ENCODE measurements at places on chromosomes 4 and X.

- DNase-seq, result no peak
Measured at GRCh38 chrX:65741823-65742222, 74.4 kb downstream of the MSN start.

GRCh38 chrX:123392921-123393320 lies 208.8 kb downstream of the GRIA3 start:
- DNase-seq, result no peak

DNA sequence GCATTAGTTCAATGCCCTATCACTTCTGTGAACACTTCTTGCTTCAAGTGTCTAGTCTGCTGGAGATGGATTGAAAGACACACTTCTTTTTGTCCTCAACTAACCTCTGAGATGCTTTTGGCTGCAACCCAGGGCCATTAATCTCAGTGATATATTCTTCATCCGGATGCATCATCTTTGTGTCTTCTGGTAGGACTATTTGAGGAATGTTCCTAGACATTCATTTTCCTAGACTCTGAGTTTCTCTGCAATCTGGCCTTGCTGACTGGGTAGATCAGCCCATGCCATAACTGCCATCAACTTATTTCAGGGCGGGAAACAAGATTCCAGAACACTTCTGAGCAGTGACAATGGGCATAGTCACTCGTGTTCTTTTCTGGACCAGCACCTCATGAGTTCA lies 329.4 kb downstream of the PDGFC start:
- no peak for DNase-seq

GRCh38 chr4:94933799-94934198 lies 176.0 kb downstream of the BMPR1B start:
- no peak for DNase-seq

GRCh38 chrX:16953606-16954211 lies 7.3 kb downstream of the REPS2 start:
- no peak for DNase-seq

DNA sequence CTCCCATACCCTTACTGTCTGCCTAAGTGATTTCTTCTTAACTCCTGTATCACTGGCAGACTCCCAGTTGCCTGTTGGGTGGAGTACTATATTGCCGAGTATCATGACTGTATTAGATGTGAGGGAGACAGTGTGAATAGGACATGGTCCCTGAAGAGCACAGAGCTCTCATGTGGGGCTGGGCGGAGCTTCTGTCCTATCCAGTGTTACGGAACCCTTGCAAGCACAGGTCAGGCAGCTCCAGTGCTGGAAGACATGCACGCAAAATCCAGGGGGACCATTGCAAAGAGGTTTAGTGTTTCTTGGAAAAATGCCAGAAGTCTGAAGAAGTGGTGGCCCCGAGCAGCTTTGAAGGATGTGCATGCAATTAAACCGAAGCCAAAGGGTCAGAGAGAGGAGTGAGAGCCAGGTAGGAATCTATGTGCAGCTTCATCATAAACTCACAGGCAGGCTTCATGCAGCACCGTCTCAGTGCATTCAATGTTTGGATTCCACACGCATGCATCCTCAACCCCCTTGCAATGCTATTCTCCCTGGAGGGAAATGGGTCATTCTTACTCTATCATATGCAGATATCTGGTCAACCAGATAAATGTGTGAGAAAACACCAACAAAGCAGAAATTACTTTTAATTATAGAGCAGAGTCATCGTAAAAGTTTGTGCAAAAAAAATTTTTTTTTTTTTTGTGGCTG lies 49.7 kb upstream of the DHRSX start:
- DNase-seq, result no peak

GRCh38 chr4:22430626-22431025 lies 85.2 kb downstream of the ADGRA3 start:
- DNase-seq, result no peak

- no peak for DNase-seq
Measured at GRCh38 chr4:148618856-148619255, 176.6 kb upstream of the NR3C2 start.

GRCh38 chr4:48290146-48290772 lies 20.6 kb upstream of the TEC start:
- no peak for DNase-seq

DNA sequence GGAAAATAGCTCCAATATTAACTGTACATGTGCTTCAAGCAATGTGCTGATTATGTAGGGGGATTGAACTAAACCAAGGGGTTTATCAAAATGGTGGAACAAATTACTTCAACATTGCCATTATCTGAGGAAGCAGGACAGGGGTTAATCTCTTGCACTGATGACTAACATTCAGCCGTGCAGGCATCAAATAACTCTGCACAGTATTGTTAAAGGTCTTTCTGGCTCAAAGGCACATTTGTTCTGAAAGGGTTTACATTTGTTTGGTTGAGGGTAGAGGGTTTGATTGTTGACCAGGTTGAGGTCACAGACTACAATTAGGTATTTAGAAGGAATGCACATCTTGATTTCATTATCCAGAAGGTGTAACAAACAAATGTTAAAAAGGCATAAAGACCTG lies 32.2 kb upstream of the CCSER1 start:
- no peak for DNase-seq

DNA sequence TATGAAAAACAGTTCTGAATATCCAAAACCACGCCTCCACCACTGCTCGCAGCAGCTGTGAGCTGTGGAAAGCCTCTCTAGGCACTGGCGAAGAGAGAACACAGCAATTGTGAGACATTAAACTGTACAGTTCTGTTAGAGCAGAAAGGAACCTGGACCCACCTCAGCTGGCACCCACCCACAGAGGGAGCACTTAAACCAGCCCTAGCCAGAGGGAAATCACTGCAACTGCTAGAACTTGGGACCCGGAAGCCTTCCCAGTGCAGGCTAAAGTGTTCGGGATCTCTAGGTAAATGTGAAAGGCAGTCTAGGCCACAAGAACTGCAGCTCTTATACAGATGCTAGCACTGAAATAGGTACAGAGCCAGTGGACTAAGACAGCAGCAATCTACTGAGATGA lies 308.8 kb downstream of the PRR32 start:
- no peak for DNase-seq

DNA sequence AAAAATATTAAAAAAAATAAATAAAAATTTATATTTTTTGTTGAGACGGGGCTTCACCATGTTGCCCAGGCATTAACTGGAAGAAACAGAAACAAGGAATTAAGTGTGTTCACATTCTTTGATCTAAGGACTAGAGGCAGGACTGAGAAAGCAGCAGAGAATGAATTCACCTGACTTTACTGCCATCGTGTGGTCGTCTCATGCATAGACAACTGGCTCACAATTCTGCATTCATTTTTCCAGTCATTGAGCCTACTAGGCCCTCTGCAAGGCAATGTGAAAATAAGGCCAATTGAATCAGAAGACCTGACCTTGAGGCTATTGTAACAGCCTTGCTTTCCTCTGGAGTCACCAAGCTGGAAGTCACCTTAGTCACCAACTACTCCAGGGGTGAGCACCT lies 37.4 kb downstream of the LHFPL1 start:
- no peak for DNase-seq

- no peak for DNase-seq
Measured at GRCh38 chrX:69504626-69505612, 793 bp downstream of the NALF2 start.

- DNase-seq, result no peak
Measured at GRCh38 chr4:155952501-155952901, 1.2 kb downstream of the CTSO start.

DNA sequence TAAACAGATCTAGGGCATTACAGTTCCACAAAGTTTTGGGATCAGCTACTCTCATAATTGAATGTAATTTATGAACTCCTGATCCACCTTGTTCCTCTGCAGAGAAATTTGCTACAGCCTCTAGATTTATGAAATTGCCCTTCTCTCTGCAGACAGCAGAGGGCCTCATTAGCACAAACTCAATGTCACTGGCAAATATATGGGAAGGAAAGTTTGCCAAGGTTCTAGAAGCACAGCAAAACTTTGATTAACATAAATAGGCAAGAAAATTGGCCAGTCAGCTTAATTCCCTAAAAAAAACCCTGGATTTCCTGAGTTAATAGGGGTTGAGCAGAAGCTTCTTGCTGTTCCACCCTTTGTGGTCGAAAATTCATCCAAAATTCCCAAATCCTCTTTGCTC lies 31.5 kb downstream of the PRPS1 start:
- DNase-seq, result no peak

GRCh38 chr4:173433447-173433846 lies 34.5 kb upstream of the SCRG1 start:
- no peak for DNase-seq

DNA sequence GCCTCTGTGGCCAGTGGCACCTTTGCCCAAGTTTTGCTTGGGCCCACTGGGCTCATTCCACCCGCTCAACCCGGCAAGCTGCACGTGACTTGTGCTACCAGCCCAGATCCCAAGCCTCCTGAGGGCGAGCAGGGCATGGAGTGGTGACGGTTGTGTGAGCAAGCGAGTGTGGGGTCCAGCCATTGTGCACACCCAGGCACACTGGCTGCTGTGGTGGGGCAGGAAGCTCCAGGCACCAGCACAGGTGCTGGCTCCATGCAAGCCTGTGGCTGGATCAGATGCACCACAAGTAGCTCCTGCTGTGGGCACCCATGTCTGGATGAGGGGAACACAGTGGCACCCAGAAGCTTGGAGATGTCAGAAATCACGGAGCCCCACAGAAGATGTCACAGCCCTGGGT lies 557.0 kb upstream of the GNPDA2 start:
- no peak for DNase-seq

- DNase-seq, result no peak
Measured at GRCh38 chrX:16629909-16630308, 20.0 kb upstream of the S100G start.

GRCh38 chr4:95386410-95386809 lies 162.4 kb downstream of the UNC5C start:
- no peak for DNase-seq

DNA sequence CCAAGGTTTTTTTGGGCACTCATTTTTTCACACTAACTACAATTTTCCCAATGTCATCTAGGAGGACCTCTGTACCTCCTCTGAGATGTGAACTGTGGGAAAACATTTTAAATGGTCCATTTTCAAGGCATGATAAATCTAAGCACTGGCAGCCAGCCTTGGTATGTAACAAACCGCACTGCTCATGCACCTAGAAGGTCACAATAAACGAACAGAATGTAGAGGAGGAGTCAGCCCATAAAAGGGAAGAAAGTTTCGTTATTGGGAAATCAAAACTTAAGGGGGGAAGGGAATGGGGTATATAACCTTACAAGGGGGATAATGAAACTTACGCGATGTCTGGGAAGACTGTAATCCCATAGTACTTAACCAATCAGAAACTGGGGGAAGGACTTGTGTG lies 16.4 kb downstream of the COX18 start:
- DNase-seq, result no peak

GRCh38 chr4:114364857-114365256 lies 233.8 kb upstream of the UGT8 start:
- DNase-seq, result no peak

- DNase-seq, result no peak
Measured at GRCh38 chr4:174869339-174869738, 40.3 kb upstream of the GLRA3 start.

DNA sequence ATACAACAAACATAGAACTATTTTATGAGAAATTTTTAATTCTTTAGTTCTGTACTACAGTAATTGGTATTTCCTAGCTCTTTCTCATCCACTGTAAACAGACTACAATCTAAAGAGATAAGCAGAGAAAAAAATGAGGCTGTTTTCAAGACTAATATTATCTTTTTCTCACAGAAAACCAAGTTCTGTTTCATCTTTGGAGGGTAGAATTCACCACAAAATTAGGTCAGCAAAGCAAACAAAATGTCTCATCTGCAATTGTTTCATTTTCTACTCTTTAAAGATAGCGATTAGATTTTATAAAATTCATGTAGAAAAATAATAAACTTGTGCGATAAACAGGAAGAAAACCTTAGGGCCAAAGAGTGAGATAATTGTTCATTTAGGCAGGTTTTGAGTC lies 10.8 kb downstream of the APOO start:
- DNase-seq, result no peak

GRCh38 chr4:54187148-54187547 lies 41.9 kb upstream of the PDGFRA start:
- no peak for DNase-seq

DNA sequence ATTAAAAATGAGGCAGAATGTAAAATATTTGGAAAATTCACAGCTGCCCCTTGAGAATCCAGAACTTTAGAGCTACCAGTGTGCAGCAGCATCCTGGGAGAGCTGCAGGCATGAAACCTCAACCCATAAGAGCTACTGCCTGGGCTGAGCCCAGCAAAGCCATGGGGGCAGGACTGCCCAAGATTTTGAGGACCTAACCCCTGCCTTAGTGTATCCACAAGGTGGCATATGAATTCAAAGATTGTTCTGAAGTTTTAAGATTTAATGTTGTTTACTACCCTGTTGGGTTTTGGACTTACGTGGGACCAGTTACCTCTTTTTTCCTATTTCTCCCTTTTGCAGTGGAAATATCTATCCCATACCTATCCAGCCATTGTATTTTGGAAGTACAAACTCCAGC lies 26.4 kb downstream of the CASP6 start:
- no peak for DNase-seq

- no peak for DNase-seq
Measured at GRCh38 chr4:150401083-150401687, 180.8 kb upstream of the MAB21L2 start.

DNA sequence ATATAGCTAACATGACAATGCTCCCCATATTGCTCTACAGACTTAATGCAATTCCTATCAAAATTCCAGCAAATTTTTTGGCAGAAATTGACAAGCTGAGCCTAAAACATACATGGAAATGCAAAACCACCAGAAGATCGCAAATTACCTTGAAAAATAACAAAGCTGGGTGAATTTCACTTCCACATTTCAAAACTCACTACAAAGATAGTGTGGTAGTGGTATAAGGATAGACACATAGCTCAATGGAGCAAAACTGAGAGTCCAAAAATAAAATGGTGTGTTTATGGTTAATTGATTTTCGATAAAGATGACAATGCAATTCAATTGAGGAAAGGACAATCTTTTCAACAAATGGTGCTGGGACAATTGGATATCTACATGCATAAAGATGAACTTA lies 65.8 kb downstream of the SLC9A7 start:
- DNase-seq, result no peak

DNA sequence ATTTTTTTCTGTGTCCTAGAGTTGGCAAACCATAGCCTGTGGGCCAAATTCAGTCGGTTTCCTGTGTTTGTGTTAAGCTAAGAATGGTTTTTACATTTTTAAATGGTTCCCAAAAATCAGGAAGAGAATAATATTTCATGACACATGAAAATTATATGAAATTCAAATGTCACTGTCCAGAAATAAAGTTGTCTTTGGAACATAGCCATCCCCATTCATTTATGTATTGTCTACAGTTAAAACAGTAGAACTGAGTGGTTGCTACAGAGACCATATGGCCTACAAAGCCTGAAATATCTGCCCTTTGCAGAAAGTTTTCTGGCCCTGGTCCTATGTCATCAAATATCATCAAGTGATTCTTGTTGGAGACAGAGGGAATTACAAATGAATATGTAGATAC lies 15.5 kb downstream of the FRMPD4 start:
- no peak for DNase-seq
